ENCODE measurements at places on chromosomes 11 and 22. TPM values are rescaled to one million over a fixed set of nuclear protein-coding genes. Genes with fewer than 3 reads are reported as not detected.

GRCh38 chr11:75632962-75633361 is 35.9 kb downstream of the MAP6 start:
- peaks cover 13% of the 10 kb centered on the region for H3K27me3 ChIP-seq
- H3K4me3 ChIP-seq: no peak overlapping the region
- no peak overlapping the region for H3K27ac ChIP-seq
- no peaks in the 10 kb centered on the region for H3K36me3 ChIP-seq
- no peaks in the 10 kb centered on the region for H3K4me1 ChIP-seq
- no peak for DNase-seq

GRCh38 chr11:108797578-108798100 is 132.8 kb downstream of the DDX10 start:
- H3K27ac ChIP-seq: no peak overlapping the region
- H3K4me3 ChIP-seq: no peak overlapping the region
- H3K4me1 ChIP-seq: peaks cover 21% of the 10 kb centered on the region

DNA sequence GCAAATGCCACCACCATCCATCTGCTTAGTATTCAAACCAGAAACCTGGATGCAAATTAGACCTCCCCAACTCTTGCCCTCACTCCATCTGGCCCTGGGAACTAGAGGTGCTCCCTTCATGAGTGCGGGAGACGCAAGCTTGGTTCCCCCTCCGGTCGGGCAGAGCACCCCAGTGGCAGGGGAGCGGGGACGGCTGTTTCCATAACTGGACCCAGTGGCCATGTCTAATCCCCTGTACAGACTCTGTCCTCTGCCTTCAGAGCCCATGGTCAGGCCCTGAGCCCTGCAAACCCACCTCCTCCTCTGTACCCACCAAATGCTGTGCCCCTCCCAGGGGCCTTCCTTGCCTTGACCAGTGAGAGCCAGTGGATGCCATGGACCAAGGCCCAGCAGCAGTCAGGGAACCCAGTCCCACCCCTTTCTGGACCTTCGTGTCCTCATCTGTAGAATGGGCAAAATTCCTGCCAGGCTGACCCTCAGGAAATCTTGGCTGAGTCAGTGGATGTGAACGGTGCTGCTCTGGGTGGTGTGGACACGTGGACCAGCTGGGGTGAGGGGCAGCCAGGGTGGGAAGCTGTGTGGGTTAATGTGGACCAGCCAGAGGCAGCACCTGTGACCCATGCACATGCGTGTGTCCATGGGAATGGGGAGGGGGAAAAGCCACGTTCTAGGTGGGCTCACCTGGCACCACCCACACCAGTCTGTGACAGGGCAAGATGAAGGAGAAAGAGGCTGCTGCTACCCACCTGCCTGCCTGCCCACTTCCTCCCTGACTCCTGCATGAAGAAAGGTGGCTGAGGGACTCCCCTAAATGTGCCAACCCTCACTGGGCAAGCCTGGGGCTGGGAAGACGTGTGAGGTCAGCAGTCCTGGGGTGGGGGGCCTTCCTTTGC is 72.8 kb downstream of the LRRC32 start:
- no peaks in the 10 kb centered on the region for H3K27me3 ChIP-seq
- H3K4me1 ChIP-seq: no peaks in the 10 kb centered on the region
- no peak overlapping the region for H3K27ac ChIP-seq
- no peaks in the 10 kb centered on the region for H3K36me3 ChIP-seq
- no peak for DNase-seq

DNA sequence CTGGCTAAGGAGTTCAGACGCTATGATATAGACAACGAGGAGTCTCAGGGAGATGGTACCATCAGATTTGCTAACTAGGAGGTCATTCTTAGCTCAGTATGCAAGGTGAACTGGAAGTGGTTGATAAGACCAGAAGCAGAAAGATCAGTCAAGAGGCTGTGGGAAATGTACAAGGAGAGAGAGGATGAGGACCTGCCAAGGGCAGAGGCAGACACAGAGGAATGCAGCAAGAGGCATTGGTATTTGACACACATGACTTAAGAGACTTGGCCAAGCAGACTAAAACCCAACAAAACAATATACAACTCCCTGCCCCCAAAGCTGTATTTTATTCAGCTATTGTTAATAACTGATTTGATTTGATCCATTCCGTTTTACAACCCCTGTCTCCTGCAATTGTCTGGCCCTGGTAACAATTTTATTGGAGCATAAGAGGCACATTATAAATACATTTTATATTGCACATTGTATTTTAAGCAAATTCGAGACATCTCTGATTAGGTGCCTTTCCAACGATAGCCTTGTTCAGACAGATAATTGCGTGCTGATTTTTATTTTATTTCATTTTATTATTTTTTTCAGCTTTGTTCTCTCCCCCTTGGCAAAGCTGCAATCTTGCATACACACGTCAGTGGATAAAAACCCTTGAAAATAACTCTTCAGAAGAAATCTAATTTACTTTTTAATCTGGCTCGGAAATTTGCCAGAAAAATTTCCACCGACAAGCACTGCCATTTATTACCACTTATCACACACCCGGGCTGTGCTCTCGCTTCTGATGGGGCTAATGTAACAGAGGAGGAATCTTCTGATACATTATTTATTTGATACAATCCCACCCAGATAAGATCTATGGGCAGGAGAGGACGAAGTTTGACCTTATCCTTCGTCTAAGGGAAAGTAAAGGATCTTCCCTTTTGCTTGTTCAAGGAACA is 237.8 kb downstream of the NXPE2 start:
- no peak for DNase-seq
- no peak overlapping the region for H3K4me3 ChIP-seq
- no peak overlapping the region for H3K27ac ChIP-seq
- H3K4me1 ChIP-seq: no peaks in the 10 kb centered on the region
- no peaks in the 10 kb centered on the region for H3K36me3 ChIP-seq

- H3K4me3 ChIP-seq: no peak overlapping the region
- H3K36me3 ChIP-seq: no peaks in the 10 kb centered on the region
- no peak overlapping the region for H3K27ac ChIP-seq
- DNase-seq: no peak
- H3K4me1 ChIP-seq: no peaks in the 10 kb centered on the region
These were observed 90.3 kb downstream of the C11orf87 start for GRCh38 chr11:109512249-109512648.

DNA sequence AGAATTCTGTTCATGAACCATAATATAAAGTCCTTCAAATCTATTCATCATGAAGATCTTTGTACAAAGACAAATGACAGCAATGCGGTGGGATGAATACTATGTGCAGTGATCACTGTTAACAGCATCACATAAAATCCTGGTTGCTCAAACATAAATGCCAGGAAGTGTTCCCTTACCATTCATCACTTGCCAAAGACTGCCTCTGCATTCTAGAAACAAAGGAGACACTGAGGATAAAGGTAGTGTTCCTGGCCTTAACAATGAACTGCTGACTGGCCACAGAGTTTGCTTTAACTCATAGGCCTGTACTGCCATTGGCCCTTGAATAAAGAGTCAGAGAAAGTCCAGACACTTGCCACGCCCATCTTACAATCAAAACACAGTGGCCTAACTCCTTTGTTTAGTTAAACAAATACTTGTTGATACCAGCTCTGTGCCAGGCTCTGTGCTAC is 29.5 kb downstream of the C2CD3 start:
- H3K4me1 ChIP-seq: no peaks in the 10 kb centered on the region
- H3K27me3 ChIP-seq: no peaks in the 10 kb centered on the region
- H3K36me3 ChIP-seq: peaks cover 17% of the 10 kb centered on the region
- DNase-seq: no peak

- H3K27me3 ChIP-seq: no peaks in the 10 kb centered on the region
- H3K4me3 ChIP-seq: peak overlapping the region; percentile 83
- no peak for DNase-seq
- H3K4me1 ChIP-seq: peaks cover 13% of the 10 kb centered on the region
These were observed 1.2 kb upstream of the NRXN2 start for GRCh38 chr11:64723907-64724862.

DKK3 gene
- not detected for polyA plus RNA-seq

GRCh38 chr11:61345954-61346843 is 13.2 kb downstream of the TKFC start:
- peaks cover 10% of the 10 kb centered on the region for H3K4me1 ChIP-seq
- H3K27ac ChIP-seq: no peak overlapping the region
- H3K36me3 ChIP-seq: no peaks in the 10 kb centered on the region
- no peak for DNase-seq
- no peaks in the 10 kb centered on the region for H3K27me3 ChIP-seq
- no peak overlapping the region for H3K4me3 ChIP-seq

DNA sequence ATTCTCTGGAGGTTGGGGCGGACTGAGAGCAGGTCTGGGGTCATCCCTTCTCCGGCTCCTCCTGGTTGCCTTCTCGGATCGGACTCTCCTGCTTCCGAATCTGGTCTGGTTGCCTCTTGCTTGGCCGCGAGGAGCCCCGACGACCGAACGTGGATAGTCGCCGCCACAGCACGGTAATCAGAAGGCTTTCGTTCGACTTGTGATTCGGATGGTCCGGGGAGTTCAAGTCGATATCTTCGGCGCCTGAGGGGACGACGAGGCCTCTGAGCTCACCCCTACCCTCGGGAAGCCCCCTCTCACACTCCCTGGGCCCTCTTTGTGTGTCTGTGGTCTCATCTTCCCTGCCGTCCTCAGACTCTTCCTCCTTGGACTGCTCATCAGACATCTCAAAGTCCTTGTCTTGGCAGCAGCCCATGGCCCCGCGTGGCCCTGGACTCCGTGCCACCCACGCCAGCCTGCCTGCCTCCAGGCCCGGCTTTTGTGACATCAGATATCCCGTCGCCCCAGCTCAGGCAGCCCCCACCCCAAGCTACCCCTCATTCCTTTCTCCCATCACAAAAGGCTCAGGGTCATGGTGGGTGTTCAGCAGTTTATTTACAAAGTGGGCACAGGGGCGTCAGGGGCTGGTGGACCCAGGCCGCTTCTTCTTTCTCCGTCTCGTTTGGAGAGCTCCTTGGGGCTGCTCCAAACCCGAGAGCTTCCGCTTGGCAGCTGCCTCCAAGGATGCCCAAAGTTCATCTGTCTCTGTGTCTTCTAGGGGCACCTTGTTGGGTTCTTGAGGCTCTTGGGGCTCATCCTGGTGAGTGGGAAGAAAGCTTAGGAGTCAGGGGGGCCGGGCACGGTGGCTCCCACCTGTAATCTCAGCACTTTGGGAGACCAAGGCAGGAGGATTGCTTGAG is at the start of gene TEX54:
TSS of gene TEX54 (minus strand) at position 506 of the 899 bp plus-strand sequence.
- H3K27ac ChIP-seq: peak within 1 kb of the TSS; percentile 96
- no peaks in the 10 kb centered on the region for H3K36me3 ChIP-seq
- H3K4me1 ChIP-seq: peaks cover 30% of the 10 kb centered on the region
- peak within 1 kb of the TSS; percentile 69 for H3K4me3 ChIP-seq
- no peak for DNase-seq

GRCh38 chr11:119671051-119671450 is 57.9 kb downstream of the NECTIN1 start:
- H3K4me3 ChIP-seq: no peak overlapping the region
- H3K27ac ChIP-seq: no peak overlapping the region
- H3K4me1 ChIP-seq: peaks cover 29% of the 10 kb centered on the region
- H3K27me3 ChIP-seq: no peaks in the 10 kb centered on the region
- no peaks in the 10 kb centered on the region for H3K36me3 ChIP-seq
- no peak for DNase-seq

DNA sequence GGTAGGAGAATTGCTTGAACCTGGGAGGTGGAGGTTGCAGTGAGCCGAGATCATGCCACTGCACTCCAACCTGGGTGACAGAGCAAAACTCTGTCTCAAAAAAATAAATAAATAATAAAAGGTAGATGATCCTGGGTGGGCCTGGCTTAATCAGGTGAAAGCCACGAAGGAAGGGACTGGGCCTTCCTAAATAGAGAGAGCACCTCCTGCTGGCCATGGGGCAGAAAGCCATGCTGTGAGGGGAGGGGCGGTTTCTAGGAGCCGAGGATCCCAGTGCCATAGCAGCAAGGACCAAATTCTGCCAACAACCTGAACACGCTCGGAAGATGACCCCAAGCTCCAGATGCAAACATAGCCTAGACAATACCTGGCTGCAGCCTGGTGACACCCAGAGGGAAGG is 24.5 kb upstream of the DGKZ start:
- no peak overlapping the region for H3K27ac ChIP-seq
- H3K27me3 ChIP-seq: peaks cover 3% of the 10 kb centered on the region
- H3K4me3 ChIP-seq: no peak overlapping the region
- H3K4me1 ChIP-seq: peaks cover 16% of the 10 kb centered on the region

GRCh38 chr11:114812733-114813132 is 134.4 kb downstream of the NXPE2 start:
- no peak overlapping the region for H3K4me3 ChIP-seq
- no peak for DNase-seq
- no peak overlapping the region for H3K27ac ChIP-seq
- no peaks in the 10 kb centered on the region for H3K36me3 ChIP-seq

ELF5 gene
- not detected for polyA plus RNA-seq

OR56B4 gene
- polyA plus RNA-seq: not detected

- DNase-seq: no peak
- no peaks in the 10 kb centered on the region for H3K27me3 ChIP-seq
- H3K4me3 ChIP-seq: no peak overlapping the region
- H3K36me3 ChIP-seq: no peaks in the 10 kb centered on the region
These were observed 27.4 kb downstream of the MOB2 start for GRCh38 chr11:1459219-1459575.

DNA sequence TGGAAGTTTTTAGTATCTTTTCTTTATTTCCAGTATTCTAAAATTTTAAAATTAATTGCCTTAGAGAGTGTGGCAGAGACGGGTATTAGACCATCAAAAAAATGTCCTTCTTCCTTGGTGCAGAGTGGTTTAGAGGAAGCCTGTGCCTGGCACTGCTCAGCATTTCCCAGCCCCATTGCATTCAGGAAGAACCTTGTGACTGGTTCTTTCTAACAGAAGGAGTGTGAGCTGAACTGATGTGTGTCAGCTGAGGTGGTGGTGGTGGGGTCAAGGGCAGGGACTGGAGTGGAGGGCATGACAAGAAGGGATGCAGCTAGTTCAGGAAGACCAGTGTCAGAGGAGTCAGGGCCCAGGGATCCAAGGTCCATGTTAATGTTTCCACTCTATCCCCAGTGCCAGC is 58.7 kb upstream of the FDX1 start:
- no peak for DNase-seq
- H3K4me3 ChIP-seq: no peak overlapping the region
- H3K4me1 ChIP-seq: no peaks in the 10 kb centered on the region
- no peaks in the 10 kb centered on the region for H3K36me3 ChIP-seq
- H3K27me3 ChIP-seq: no peaks in the 10 kb centered on the region

GRCh38 chr11:46336563-46337180 is 10.6 kb upstream of the DGKZ start:
- no peaks in the 10 kb centered on the region for H3K36me3 ChIP-seq
- no peak overlapping the region for H3K27ac ChIP-seq
- peaks cover 36% of the 10 kb centered on the region for H3K27me3 ChIP-seq
- no peak overlapping the region for H3K4me3 ChIP-seq

- H3K4me3 ChIP-seq: no peak overlapping the region
- H3K27ac ChIP-seq: no peak overlapping the region
These were observed 538.9 kb upstream of the ANO5 start for GRCh38 chr11:21653951-21654421.

GRCh38 chr11:86669424-86669823 is 3.0 kb downstream of the ME3 start:
- H3K27ac ChIP-seq: no peak overlapping the region
- peaks cover 14% of the 10 kb centered on the region for H3K27me3 ChIP-seq
- H3K4me1 ChIP-seq: peaks cover 9% of the 10 kb centered on the region

DNA sequence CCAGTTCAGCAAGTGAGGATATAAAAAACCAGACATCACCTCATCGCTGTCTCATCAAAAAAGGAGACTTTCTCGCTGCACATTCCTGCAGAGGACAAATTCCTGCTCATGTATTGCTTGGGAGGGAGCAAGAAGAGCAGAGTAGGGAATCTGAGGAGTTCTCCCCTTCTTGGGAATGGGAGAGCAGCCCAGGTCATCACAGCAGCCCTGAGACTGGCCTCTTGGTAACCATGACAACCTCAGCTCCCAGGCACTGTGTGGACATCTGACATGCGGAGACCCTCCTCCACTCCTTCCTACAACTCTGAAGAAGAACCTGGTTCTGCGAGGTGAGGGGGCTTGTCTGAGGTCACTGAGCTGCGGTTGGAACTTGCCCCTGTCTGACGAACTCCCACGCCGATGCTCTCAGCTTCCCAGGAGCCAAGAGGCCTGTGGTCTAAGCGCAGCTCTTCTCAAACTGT is 17.9 kb downstream of the RFPL1 start:
- no peak overlapping the region for H3K4me3 ChIP-seq
- H3K36me3 ChIP-seq: no peaks in the 10 kb centered on the region
- H3K4me1 ChIP-seq: no peaks in the 10 kb centered on the region

Measured in B cell (primary cell).